ENCODE measurements at places on chromosomes 2 and 18.

DNA sequence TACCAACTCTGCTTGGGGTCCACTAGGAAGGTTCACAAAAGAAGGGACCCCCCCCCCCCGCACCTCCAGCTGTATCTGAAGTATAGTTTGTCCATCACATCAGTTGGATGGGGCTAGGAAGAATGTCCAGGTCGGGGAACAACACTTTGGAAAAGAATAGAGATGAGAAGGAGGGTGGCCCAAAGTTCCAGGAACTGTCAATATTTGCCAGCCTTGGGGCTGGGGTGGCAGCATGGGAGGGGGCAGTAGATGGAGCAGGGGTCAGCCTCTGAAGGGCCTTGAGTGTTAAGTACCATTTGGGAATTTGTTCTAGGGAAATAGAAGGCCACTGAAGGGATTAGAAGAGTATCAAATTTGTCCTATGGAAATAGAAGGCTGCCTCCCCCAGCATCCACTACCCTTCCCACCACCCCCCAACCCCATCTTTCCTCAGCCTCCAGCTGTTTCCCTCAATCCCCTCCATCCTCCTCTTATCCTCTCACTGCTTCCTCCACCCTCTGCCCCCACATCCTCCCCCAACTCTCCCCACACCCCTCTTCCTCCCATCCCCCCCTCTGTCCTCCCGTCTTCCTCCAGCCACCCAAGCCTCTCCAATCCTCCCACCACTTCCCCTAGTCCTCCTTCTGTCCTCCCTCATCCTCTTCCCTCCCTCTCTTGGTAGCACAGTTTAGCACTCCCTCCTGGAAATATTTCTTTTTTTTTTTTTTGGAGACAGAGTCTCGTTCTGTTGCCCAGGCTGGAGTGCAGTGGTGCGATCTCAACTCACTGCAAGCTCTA is 2.0 kb upstream of the KIDINS220 start:
- no peak for DNase-seq

DNA sequence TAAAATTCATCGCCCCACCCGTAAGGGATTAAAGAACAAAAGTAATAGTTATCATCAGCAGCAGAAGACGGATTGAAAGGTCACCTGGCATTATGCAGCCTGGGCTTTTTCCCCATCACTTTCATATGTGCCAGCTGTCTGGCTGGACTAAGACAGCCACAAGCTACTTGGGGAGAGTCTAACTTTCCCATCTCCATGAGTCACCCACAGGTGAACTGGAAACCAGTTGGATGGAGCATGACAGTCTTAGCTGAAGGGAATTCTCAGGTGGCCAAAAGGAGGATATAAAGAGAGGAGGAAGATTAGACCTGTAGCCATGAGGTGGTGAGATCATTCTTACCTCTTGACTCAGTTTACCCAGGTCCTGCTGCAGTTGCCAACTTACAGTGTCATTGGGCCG is 7.0 kb upstream of the FAM178B start:
- no peak for DNase-seq

- no peak for DNase-seq
These were observed 5.0 kb upstream of the CHST10 start for GRCh38 chr2:100422320-100423055.

DNA sequence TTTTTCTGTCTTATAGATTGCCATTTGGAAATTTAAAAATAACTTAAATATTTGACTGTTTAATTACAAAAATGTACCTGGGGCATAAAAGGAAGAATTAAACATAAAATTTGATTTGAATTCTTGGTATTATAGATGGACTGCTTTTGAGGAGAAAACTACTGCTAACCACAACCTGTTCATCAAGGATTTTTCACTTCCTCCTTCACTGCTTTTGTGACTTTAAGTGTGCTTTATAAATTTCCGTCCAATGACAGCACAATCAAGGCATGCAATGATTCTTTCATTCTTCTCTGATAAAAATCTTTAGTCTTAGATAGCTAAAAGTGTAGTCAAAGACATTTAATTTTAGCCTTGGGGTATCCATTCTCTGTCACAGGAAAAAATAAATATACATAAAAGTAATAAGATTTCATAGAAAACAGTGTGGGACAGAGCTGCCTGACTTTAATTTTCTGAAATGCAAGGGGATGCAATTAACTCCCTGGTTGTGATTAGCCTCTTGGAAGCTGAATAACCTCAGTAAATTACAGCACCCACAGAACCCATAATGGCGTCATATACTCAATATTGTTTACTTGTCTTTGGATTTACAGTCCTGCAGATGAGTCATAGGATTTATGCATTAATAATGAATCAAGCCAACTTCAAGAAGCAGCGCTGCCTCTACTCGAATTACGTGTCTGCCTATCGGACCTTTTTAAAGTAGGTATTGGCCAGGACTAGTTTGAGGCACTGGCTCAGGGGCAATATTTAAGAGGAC is 587.9 kb downstream of the NRXN1 start:
- DNase-seq: no peak

GRCh38 chr18:75923169-75923568 is 495.7 kb upstream of the SMIM21 start:
- DNase-seq: no peak

- DNase-seq: no peak
These were observed 185.2 kb upstream of the APCDD1 start for GRCh38 chr18:10269261-10269660.

GRCh38 chr2:126635736-126636135 is 20.2 kb upstream of the GYPC start:
- DNase-seq: no peak

GRCh38 chr2:164835302-164835701 is 6.3 kb downstream of the COBLL1 start:
- no peak for DNase-seq

- no peak for DNase-seq
These were observed 19.3 kb downstream of the PTPRM start for GRCh38 chr18:7586379-7586778.

DNA sequence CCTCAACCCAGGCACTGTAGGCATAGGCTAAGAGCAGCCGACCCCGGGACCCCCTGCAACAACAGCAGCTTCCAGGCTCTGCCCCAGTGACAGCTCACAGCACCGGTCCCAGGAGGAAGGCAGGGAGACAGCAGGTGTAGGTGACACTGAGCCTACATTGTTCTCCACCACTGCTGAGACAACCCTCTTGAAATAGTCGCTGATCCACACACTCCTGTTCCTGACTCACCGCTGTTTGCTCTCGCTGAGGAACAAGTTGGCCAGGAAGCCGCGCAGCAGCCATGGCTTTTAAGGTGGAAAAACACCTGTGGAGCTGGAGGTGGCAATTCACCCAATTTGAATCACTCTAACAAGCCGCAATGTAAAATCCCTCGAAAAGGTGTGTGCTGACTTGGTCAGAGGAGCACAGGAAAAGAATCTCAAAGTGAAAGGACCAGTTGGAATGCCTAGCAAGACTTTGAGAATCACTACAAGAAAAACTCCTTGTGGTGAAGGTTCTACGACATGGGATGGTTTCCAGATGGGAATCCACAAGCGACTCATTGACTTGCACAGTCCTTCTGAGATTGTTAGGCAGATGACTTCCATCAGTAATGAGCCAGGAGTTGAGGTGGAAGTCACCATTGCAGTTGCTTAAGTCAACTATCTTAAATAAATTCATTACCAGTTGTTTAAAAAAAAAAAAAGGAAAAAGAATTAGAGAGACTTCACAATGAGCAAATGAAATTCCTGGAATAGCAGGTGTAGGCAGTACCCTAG is 167.5 kb downstream of the ARL4C start:
- no peak for DNase-seq

GRCh38 chr2:49002750-49003149 is 151.6 kb downstream of the FSHR start:
- no peak for DNase-seq

- DNase-seq: no peak
These were observed 7.7 kb downstream of the ITGB1BP1 start for GRCh38 chr2:9415516-9416169.

- no peak for DNase-seq
These were observed 176.4 kb upstream of the RAB6C start for GRCh38 chr2:129803032-129803431.

DNA sequence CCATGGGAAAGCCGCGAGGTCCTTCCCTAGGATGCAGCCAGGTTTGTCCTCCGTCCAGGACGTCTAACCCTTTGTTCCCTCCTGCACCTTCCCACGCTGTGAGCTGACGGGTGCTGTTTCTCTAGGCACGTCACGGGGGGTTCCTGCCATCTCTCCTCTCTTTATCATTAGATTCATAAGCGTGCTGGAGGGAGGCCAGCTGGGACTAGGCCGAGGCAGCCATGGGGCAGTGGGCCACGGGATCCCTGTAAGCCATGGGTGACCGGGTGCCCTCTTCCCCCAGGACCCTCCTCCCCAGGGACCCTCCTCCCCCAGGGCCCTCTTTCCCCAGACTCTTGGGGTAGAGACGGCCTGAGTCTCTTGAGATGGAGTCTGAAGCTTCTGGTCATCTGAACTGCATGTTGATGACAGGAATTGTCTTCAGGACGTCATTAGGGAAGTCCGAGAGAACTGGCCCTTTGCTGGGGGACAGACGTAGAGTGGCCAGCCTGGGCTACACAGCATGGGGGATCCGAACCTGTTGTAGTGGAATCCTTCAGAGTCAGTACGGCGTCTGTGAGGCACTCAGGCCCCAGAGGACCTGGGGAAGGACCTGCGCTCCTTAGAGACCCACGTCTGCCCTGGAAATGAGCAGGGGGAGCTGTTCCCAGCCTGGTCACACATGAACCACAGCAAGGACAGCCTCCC is 108.1 kb downstream of the TPO start:
- DNase-seq: no peak

- no peak for DNase-seq
These were observed 28.0 kb downstream of the CERKL start for GRCh38 chr2:181628590-181629585.

DNA sequence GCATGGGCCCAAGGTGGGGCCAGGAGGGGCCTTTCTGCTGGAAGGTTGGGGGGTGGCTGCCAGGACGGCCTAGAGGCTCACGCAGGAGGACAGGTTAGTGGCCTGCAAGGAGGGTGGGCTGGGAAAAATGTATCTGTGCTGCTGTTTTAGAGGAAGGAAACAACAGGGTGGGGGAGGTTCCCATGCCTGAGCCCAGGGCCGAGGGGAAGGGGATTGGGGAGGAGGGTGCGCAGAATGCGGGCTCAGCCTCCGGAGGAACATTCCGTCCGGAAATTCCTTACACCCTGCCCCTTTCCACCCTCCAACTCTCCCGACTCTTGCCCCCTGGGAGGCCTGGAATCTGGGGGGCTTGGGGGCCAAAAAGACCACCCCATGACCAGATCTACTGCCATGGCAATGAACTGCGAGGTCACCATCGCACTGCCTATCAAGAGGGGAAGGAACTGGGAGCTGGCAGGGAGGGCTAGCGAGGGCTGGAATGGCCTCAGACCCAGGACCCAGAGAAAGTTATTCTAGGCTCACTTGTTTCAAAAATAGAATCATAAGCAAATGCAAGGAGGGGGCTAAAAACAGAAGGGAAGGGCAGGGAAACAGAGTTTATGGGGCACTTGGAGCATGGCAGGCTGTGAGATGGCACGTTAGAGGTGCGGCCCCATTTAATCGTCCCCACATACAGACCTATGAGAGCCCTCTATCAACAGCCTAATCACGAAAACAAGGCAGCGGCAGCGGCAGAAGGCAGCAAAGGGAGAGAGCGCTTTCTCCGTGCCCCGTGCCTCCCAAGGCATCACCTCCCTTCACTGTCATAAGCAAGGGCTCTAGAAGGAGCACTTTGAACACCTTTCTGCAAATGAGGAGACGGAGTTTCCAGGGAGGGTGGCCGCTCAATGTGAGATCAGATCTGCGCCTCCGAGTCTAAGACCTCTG is 90.4 kb downstream of the TNS1 start:
- DNase-seq: no peak

GRCh38 chr18:48033790-48034650 is 103.6 kb upstream of the SMAD2 start:
- no peak for DNase-seq

GRCh38 chr2:24403168-24403831 is 43.0 kb upstream of the ITSN2 start:
- no peak for DNase-seq

GRCh38 chr2:2703762-2704427 is 372.8 kb upstream of the MYT1L start:
- no peak for DNase-seq

DNA sequence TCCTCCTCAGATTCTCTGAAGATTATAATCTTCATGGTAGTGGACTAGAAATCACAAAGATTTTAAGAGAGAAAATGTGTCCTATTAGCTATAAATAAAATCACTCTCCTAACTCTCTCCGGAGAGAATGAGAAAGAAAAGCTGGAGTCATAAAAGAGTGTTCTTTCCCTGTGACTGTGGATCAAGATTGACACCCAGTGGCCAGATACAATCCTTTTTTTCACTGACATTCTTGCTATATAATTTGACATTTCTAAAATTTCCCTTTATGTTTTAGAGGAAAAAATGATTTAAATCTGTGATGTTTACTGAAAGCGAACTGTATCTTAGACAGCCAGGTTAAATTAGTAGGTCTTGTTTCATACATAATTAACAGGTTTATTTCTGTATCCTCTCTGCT is 35.4 kb upstream of the LRP2 start:
- DNase-seq: no peak

DNA sequence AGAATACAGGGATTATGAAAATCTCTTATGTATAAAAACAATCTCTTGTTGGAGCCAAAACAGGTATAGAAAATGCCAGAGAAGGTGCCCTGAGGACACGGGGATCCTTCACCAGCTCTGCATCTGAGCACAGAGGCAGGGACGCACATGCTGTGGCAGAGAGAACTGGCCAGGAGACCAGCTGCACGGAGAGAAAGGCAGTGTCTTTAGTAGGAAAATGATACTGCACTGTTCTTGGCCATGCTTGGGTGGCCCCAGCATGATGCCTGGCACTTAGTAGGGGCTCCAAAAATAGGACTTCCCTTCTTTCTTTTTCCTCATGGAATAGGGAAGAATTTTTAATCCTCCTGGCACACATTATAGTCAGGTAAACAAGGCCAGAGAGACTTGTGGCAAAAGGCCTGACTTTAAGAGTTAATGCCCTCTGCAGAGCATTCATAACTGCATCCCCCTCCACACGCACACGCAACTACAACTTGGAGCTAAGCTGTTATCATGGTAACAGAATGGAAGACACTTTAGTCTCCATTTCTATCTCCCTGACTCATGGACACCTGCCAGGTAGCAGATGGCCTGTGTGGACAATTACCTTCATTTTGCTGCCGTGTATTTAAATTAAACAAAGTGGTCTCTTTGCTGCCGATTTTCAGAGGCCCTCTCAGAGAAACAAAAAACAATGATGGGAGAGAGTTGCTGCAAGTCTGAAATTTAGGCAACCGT is 59.7 kb upstream of the DNMT3A start:
- DNase-seq: no peak

DNA sequence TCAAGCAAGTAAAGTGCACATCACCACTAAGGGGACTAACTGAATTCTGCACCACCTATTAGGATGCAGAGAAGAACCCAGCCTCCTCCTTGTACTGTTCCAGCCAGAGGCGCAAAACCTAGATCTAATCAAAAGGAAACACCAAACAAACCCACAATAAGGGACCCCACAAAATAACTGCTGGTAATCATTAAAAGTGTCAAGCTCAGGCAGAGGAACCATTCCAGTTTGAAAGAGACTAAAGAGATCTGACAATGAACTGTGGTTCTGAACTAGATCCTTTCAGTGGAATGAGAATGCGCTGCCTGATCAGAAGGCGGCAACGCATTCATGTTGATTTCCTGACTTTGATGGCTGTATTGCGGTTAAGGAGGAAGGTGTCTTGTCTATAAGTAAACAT is 16.8 kb downstream of the HDLBP start:
- no peak for DNase-seq

GRCh38 chr2:45699032-45699658 is 47.7 kb downstream of the PRKCE start:
- DNase-seq: no peak

- DNase-seq: no peak
These were observed 94.0 kb downstream of the VRK2 start for GRCh38 chr2:58140508-58141072.

GRCh38 chr18:76377359-76377756 is 117.7 kb downstream of the ZNF516 start:
- DNase-seq: no peak
